ENCODE measurements at places on chromosomes 3 and 15.
A peak's percentile ranks its signal among the peaks of the same experiment; 100 is the strongest.

DNA sequence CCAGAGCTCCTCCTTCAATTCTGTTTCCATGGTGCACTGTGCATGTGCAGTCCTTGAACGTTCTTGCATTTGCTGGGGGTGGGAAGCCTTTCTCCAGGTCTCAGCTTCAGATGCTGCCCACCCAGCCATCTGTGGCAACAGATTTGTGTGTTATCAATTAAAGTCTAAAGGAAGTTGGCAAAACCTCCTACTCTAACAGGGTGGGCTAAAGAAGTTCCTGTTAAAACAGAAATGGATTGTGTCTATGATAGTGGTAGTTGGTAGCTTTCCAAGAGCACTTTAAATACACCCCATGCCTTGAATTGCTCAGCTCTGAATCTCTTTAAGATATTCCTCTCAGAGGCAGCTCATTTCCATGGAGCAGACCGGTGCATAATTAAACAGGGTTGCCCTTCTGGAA lies 488.0 kb upstream of the SUCLG2 start:
- no peak for DNase-seq

- no peak for DNase-seq
These were observed 1113.7 kb downstream of the OTOL1 start for GRCh38 chr3:162610261-162610660.

DNA sequence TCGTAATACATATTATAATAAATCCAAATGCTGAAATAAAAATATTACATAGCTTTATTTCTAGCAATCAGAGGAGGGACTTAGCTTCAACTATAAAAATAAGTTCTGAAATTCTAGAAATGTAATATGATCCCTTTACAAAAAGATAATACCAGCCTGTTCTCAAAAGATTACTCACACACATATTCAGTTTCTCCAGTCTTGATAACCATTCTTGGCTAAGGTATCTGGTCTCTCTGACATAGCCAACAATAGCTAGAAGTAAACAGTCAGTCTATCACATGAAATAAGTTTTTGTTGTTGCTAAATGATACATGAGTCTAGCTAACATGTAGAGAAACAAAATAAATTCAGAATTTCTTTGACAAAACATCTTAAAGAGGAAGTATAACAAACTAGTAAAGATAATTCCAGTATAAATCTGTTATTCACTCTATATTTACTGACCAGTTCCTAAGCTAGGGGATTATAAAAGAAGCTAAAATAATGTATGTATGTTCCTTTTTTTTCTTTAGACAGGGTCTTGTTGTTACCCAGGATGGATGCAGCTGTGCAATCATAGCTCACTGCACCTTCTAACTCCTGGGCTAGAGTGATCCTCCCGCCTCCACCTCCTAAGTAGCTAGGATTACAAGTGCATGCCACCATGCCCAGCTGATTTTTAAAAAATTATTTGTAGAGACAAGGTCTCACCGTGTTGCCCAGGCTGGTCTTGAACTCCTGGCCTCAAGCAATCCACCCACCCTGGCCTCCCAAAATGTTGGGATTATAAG lies 170.6 kb downstream of the TBL1XR1 start:
- DNase-seq: no peak

GRCh38 chr15:42264795-42265194 lies 8.2 kb upstream of the GANC start:
- DNase-seq: no peak

GRCh38 chr3:53161450-53161819 lies 426 bp downstream of the PRKCD start:
- DNase-seq: peak; percentile 47

GRCh38 chr3:112273536-112273935 lies 20.5 kb downstream of the SLC9C1 start:
- no peak for DNase-seq
